ENCODE measurements at places on chromosomes 4 and X. TPM values are rescaled to one million over a fixed set of nuclear protein-coding genes. Genes with fewer than 3 reads are reported as not detected.

Gene AVPR2
- total RNA-seq = not detected

Gene ARMCX2
- total RNA-seq = 2.4 TPM

Gene CFAP47
- total RNA-seq = not detected

Gene TMPRSS11A
- total RNA-seq = not detected

DNA sequence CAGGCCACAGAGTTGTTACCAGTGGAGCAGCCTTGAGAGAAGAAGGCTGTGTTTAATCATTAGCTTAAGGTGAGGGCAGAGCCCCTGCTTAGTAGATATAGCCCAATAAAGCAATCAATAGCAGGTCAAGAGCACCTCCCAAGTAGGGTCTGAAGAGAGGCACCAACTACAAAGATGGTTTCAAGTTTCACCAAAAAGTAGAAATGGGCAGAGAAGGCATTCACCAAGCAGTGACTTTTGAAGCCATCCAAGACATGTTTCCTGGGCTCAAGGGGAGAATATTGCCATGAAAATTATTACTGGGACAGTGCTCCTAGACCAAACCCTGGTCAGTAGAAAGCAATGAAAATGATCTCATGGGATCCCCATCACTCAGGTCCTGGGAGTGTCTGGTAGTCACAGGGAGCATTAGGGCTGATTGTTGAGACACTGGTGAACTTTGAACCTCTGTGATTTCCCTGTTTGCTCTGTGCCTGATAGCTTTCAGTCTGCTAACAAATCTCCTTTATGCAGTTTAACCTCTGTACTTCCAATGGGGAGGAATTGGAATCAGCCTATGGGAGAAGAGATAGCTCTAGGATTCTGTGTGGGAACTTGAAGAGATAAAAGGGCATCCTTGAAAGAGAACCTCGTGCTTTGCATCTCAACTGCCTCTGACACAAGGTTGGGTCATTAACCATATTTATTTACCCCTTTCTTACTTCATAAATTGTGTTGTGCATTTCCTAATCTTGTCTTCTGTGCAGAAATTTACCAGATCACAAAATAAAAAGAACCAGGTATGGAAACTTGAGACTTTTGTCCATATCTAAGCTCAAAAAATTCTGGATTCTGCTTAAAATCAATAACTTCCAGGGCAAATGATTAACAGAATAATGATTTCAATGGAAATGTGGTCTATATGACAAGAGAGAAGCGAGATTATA, 9.3 kb upstream of the OTC start:
- no peak overlapping the region for H3K4me3 ChIP-seq
- no peaks in the 10 kb centered on the region for H3K36me3 ChIP-seq
- H3K27me3 ChIP-seq = peaks cover 5% of the 10 kb centered on the region
- H3K27ac ChIP-seq = no peak overlapping the region
